ENCODE measurements at places on chromosomes 11 and 22. TPM values are rescaled to one million over a fixed set of nuclear protein-coding genes. Genes with fewer than 3 reads are reported as not detected.

Gene TPCN2
- total RNA-seq, result 9.1 TPM

Gene TSPAN32
- total RNA-seq, result 21.6 TPM

Gene MIAT
- 15.8 TPM for total RNA-seq

Gene DEUP1
- not detected for total RNA-seq

Data from mononuclear cell (primary cell).